ENCODE measurements at places on chromosomes 2 and 18. TPM values are rescaled to one million over a fixed set of nuclear protein-coding genes. Genes with fewer than 3 reads are reported as not detected.

Gene CYP26B1
- 0.51 TPM for total RNA-seq

Gene SLC4A5
- total RNA-seq: not detected

Gene ANKMY1
- 8.0 TPM for total RNA-seq

Gene UPP2
- not detected for total RNA-seq

Gene HRH4
- total RNA-seq: not detected

Gene UGT1A3
- total RNA-seq: not detected

Gene INPP5D
- total RNA-seq: 0.17 TPM

Gene CYRIA
- 0.51 TPM for total RNA-seq

Gene ITGA4
- total RNA-seq: 9.7 TPM

Gene HOXD11
- total RNA-seq: not detected

Gene TTL
- 28.8 TPM for total RNA-seq

Gene GLI2
- 13.5 TPM for total RNA-seq

All from pericardium fibroblast (primary cell).